CD4-positive, alpha-beta memory T cell (primary cell): ENCODE measurements at places on chromosomes 7 and 10. TPM values are rescaled to one million over a fixed set of nuclear protein-coding genes. Genes with fewer than 3 reads are reported as not detected.

The SPDYE6 gene
- total RNA-seq: not detected

The MMP21 gene
- 0.61 TPM for total RNA-seq

The UNCX gene
- total RNA-seq: not detected

The HTRA1 gene
- total RNA-seq: not detected

The PAX4 gene
- not detected for total RNA-seq

The STAG3 gene
- total RNA-seq: 7.7 TPM

The LIPN gene
- not detected for total RNA-seq

The CLDN3 gene
- not detected for total RNA-seq

The SUN3 gene
- total RNA-seq: not detected

The PLAC9 gene
- not detected for total RNA-seq

The AMPH gene
- 0.26 TPM for total RNA-seq

The CALCR gene
- total RNA-seq: not detected

The TMEM178B gene
- total RNA-seq: 0.89 TPM

DNA sequence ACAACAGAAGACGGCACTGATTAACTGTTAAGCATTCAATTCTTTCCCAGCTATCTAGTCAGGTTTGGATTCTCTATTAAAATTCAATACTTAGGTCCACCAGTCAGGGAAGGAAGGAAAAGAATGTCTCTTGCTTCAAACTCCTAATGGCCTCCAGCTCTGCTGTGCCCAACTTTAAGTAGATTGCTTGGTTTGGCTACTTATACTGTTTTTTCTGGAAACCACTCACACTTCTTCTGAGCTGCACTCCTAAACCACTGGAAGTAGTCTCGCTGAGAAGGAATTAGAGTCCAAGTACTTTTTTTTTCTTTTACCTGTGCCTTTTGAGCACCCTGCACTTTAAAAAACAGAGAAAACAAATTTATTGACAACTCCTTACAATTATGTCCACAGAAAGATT is 26.7 kb upstream of the COL1A2 start:
- no peaks in the 10 kb centered on the region for H3K27me3 ChIP-seq
- no peak for DNase-seq
- no peaks in the 10 kb centered on the region for H3K36me3 ChIP-seq

- no peaks in the 10 kb centered on the region for H3K36me3 ChIP-seq
- no peaks in the 10 kb centered on the region for H3K27me3 ChIP-seq
- no peak for DNase-seq
Measured at GRCh38 chr7:108376206-108376605, 80.0 kb downstream of the NRCAM start.

DNA sequence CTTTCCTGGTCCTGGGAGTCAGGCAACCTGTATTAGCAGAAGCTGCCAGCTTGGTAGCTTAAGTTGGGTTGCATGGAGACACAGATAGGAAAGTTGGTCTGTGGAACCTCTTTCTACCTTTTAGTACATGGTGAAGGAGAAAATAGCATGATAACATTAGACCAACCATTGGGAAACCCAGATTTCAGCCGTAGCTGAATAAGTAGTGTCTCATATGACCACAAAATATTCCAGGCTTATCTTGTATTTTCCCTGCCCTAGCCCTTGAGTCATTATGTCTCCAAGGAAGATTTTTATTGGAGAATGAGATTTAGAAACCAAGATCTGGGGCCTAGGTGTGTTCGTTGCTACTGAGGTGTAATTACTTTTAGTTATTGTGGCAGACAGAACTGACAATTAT is 67.2 kb downstream of the CCSER2 start:
- no peak for DNase-seq
- H3K4me1 ChIP-seq: peaks cover 7% of the 10 kb centered on the region
- no peaks in the 10 kb centered on the region for H3K27me3 ChIP-seq

DNA sequence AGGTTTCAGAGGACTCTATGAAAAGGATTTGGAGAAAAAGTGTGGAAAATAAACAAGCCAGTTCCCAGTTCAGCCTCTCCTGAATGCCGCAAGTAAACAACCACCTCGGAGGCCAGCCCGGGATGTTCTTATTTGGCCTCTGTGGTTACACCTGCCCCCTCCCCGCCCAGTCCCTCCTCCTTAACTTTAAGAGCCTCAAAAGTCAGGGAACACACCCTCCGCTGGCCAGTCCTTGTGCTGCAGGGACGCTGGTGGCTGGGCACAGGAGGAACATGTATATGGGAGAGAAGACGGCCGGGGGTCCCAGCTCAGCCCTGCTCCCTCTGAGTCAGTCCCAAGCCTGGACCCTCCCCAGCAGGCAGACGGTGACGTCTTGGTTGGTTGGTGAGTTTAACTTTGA is 6.1 kb downstream of the CHST3 start:
- no peaks in the 10 kb centered on the region for H3K36me3 ChIP-seq
- H3K4me3 ChIP-seq: no peak overlapping the region
- peaks cover 4% of the 10 kb centered on the region for H3K27me3 ChIP-seq
- H3K4me1 ChIP-seq: no peaks in the 10 kb centered on the region
- no peak for DNase-seq

- no peaks in the 10 kb centered on the region for H3K36me3 ChIP-seq
- no peak for DNase-seq
Measured at GRCh38 chr10:33195608-33196376, 138.7 kb downstream of the NRP1 start.

- no peak overlapping the region for H3K27ac ChIP-seq
- no peak overlapping the region for H3K4me3 ChIP-seq
- H3K27me3 ChIP-seq: no peaks in the 10 kb centered on the region
- H3K4me1 ChIP-seq: no peaks in the 10 kb centered on the region
Measured at GRCh38 chr10:78584681-78585080, 484.1 kb upstream of the ZMIZ1 start.

DNA sequence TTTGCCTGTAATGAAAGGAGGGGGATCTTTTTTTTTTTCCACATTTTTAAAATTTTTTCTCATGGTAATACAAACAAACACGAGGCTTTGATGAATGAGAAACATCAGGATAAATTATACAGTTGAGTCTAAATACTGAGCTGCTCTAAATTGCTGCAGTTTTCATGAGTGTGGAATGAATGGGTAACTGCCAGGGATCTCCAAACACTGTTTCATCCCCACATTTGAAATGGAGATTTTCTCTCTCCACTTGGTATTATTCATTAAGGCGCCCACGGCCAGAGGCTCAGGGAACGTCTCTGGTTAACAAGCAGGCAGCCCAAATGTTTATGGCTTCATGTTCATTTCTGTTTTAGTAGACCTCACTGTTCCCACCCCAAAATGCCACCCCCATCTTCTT is 717.1 kb downstream of the GRID1 start:
- H3K27ac ChIP-seq: no peak overlapping the region
- no peak overlapping the region for H3K4me3 ChIP-seq
- no peaks in the 10 kb centered on the region for H3K36me3 ChIP-seq
- H3K4me1 ChIP-seq: no peaks in the 10 kb centered on the region
- no peak for DNase-seq
- H3K27me3 ChIP-seq: no peaks in the 10 kb centered on the region

DNA sequence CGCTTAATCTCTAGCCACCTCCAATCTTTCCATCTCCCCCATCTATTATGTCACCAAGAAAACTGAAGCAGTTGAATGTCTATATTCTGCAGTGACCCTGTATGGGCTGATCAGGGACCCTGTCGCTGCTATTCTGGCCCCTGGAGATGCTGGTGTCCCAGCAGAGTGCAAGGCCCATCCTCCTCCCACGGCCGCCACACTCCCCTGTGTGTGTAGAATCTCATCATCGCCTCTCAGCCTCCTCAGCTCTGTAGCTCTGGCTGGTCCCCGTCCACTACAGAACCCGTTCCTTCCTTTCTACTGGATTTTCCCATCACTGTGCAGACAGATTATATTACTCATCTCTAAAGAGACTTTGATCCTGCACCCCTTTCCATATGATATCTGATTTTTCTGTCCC is 235.8 kb upstream of the PFKP start:
- no peak overlapping the region for H3K4me3 ChIP-seq
- H3K36me3 ChIP-seq: no peaks in the 10 kb centered on the region
- H3K27me3 ChIP-seq: no peaks in the 10 kb centered on the region
- H3K27ac ChIP-seq: no peak overlapping the region

- no peaks in the 10 kb centered on the region for H3K36me3 ChIP-seq
- no peaks in the 10 kb centered on the region for H3K27me3 ChIP-seq
- peak overlapping the region; percentile 32 for H3K27ac ChIP-seq
- peak overlapping the region; percentile 79 for H3K4me3 ChIP-seq
Measured at GRCh38 chr10:60777696-60778213, 523 bp upstream of the CDK1 start.

DNA sequence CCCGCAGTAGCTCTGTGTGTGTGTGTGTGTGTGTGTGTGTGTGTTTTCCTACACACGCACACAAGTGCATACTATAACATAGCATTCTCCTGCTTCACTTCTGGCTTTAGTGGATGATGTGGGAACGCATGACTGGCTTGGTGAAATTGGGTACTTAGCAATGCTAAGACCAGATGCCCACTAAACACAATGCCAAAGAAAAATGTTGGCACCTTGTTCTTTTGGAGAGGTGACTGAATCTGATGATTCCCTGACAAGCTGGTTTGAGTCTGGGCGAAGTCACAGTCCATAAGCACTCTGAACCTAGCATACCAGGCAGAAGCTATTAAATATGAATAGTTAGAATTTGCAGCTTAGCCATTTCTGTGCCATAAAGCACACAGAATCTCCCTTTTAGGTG is 68.0 kb upstream of the CDCA7L start:
- no peaks in the 10 kb centered on the region for H3K4me1 ChIP-seq
- H3K36me3 ChIP-seq: no peaks in the 10 kb centered on the region
- no peak overlapping the region for H3K4me3 ChIP-seq

DNA sequence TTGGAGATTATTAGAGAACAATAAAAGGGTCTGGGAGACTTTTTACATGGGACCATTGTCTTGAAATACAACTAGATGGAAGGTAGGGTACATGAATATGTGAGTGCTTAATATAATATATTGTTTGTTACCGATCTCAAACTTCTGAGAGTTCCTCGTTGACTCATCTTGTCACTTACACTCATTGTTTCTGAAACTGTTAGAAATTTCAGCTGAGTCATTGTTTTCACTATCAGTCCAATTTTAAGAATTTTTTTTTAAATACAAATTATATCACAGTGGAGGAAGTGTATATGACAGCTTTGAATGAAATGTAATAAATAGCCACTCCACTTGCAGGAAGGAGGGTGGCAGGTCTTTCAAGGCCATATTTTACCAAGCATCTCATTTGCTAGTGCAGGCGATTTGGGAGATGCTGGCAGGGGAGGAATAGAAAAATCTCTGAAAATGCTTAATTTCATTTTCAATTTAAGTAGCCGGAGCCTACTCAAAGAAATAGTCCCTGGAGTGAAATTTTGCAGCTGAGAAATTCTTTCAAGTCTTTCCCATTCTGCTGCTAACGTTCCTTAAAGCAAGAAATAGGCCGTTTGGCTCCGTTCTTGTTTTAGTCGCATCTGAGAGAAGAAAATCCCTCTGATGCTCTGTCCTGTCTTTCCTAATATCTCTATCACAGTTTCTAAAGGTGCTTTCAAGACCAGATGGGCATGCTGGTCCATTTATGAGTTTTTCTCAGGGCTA is 1404.2 kb upstream of the CELF2 start:
- no peaks in the 10 kb centered on the region for H3K27me3 ChIP-seq
- H3K4me1 ChIP-seq: no peaks in the 10 kb centered on the region
- DNase-seq: no peak
- H3K27ac ChIP-seq: no peak overlapping the region
- no peak overlapping the region for H3K4me3 ChIP-seq

GRCh38 chr7:128874140-128875031 is 11.7 kb downstream of the ATP6V1F start:
- H3K27me3 ChIP-seq: no peaks in the 10 kb centered on the region
- H3K4me3 ChIP-seq: no peak overlapping the region
- DNase-seq: no peak

DNA sequence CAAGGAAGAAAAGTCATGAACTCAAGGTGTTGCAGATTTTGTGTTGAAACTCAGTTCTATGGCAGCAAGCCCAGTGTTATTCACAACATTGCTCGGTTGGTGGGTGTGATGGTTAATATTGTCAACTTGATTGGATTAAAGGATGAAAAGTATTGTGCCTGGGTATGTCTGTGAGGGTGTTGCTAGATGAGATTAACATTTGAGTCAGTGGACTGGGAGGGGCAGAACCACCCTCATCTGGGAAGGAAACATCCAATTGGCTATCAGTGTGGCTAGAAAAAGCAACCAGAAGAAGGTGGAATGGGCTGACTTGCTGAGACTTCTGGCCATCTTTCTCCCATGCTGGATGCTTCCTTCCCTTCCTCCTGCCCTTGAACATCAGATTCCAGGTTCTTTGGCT is 353.2 kb downstream of the ADRA2A start:
- no peaks in the 10 kb centered on the region for H3K27me3 ChIP-seq
- DNase-seq: no peak
- no peak overlapping the region for H3K4me3 ChIP-seq
- no peak overlapping the region for H3K27ac ChIP-seq
- no peaks in the 10 kb centered on the region for H3K4me1 ChIP-seq

DNA sequence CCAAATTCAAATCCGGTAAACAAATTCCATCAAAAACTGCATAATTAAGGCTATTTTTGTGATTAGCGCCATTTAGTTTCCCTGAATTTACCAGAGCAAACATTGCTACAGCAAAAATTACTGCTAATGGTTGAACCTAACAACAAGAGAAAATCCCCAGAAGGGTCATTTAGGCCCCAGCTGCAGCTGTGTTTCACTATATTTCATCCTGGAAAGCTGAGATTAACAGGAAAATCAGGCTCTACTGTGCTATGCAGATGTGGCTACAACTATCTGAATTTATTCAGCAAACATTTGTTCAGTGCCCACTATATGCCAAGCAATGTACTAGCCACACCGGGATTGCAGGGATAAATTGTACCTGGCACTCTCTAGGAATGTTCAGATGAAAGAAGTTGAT is 104.0 kb downstream of the PON1 start:
- H3K36me3 ChIP-seq: no peaks in the 10 kb centered on the region
- H3K27ac ChIP-seq: no peak overlapping the region
- no peaks in the 10 kb centered on the region for H3K27me3 ChIP-seq
- DNase-seq: no peak
- no peaks in the 10 kb centered on the region for H3K4me1 ChIP-seq
- H3K4me3 ChIP-seq: no peak overlapping the region

- DNase-seq: no peak
- no peak overlapping the region for H3K4me3 ChIP-seq
- H3K27me3 ChIP-seq: no peaks in the 10 kb centered on the region
Measured at GRCh38 chr10:52248697-52249306, 65.3 kb upstream of the DKK1 start.

DNA sequence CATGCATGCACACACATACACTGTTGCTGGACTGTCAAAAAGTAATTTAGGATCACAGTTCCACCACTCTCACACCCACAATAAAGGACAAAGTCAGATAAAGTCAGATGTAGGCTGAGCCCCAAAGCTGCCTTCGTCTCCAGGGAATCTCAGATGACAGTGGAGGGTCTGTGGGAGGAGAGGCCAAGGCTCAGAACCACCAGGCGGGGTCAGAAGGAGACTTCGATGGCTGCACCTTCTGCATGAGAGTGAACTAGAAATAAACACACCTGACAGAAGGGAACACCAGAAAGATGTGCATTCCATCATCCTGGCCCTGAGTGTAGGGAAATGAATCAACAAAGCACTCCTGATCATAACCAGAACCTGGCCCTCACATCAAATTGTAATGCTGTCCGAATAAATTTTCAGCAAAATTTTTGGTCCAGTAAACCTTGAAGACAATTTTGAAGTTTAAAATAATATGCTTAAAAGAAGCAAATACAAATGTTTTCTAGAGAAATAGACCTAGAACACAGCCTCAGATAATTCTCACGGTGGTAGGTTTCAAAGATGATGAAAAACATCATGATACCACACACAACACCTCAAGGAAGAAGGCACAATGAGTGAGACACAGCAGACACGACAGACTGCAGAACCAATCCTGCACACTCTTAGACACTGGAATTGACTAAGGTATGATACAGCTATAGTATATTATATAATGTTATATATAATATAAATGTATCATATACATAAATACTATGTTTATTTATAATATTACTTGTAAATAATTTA is 269.8 kb upstream of the KLF6 start:
- H3K4me1 ChIP-seq: peaks cover 14% of the 10 kb centered on the region
- no peak overlapping the region for H3K27ac ChIP-seq
- no peak overlapping the region for H3K4me3 ChIP-seq
- H3K36me3 ChIP-seq: no peaks in the 10 kb centered on the region
